ENCODE measurements at places on chromosomes 12 and 14.
A peak's percentile ranks its signal among the peaks of the same experiment; 100 is the strongest.

GRCh38 chr12:40032433-40033241 lies 73.2 kb downstream of the SLC2A13 start:
- DNase-seq, result no peak

- no peak for DNase-seq
Observed at GRCh38 chr12:2689393-2689792, 105.4 kb upstream of the FKBP4 start.

DNA sequence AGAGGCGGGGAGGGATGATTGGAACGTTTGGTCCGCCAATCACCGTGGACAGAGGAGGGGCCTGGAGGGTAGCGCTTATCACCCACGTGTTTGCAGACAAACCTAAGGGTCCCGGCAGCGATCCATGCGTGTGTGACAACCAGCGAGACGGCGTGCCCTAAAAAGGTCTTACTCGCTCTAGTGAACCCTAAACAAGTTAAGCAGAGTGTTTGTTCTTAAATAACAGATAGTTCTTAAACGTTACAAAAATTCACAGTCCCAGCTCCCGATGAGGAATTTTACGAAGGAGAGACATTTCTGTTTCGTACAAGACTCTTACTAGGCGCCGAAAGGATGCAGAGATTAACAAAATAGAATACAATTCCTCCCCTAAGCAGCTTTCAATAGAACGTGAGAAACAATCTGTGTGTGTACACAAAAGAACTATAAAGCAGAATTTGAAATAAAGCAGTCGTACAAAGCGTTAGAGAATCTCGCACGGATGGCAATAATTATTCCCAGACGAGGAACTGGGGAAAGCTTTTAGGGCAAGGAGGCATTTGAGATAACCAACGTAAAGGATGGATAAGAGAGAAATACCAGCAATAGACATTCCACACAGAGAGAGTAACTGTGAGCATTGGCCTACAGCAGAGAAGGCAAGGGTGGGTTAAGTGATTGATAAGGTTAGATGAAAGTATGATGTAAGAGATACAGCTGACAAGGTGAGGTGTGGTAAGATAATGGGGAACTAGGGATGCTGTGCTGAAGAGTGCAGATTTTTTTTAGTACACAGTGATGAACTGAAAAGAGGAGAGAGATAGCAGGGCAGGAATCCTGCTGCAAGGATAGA lies 831 bp upstream of the RPS6KA5 start:
- no peak for DNase-seq

DNA sequence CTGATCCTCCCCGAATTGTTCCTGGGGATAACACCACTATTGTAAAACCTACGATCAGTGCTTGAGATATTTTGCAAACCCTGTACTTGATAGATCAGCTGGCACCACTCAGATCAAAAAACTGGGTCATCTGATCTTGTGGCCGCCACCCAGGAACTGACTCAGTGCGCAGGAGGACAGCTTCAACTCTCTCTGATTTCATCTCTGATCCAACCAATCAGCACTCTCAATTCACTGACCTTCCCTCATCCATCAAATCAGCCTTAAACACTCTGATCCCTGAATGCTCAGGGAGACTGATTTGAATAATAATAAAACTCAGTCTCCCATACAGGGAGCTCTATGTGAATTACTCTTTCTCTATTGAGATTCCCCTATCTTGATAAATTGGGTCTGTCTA lies 4.2 kb upstream of the XPOT start:
- no peak for DNase-seq

GRCh38 chr14:24721775-24722174 lies 87.8 kb upstream of the GZMB start:
- no peak for DNase-seq

DNA sequence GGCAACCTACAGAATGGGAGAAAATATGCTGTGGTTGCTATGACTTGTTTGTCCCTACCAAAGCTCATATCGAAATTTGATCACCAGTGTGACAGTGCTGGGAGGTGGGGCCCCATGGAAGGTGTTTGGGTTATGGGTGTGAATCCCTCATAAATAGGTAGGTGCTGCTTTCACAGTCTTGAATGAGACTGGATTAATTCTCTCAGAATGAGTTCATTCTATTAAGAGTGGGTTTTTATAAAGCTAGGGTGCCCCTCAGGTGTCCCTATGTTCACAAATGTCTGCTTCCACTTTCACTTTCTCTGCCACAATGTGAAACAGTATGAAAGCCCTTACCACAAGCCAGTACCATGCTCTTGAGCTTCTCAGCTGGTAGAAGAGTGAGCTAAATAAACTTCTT lies 133.5 kb downstream of the CPNE8 start:
- peak; percentile 80 for DNase-seq

- no peak for DNase-seq
Observed at GRCh38 chr14:56147986-56148901, 30.0 kb downstream of the PELI2 start.

DNA sequence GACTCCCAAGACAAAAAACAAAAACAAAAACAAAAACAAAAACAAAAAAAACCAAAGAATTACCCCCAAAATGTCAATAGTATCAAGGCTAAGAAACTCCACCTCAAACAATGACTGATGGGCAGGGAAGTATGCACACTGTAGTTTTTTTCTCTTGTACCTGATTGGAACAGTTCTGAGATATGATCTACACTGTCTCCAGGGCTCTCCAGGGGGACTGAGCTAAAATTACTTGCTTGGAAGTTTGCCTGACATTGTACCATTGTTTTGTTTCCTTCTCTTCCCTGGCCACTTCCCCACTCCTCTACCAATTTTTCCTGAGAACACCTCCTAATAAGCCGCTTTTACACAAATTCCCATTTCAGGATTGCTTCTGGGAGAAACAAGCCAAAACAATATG lies 22.3 kb upstream of the CATSPERB start:
- DNase-seq, result no peak

DNA sequence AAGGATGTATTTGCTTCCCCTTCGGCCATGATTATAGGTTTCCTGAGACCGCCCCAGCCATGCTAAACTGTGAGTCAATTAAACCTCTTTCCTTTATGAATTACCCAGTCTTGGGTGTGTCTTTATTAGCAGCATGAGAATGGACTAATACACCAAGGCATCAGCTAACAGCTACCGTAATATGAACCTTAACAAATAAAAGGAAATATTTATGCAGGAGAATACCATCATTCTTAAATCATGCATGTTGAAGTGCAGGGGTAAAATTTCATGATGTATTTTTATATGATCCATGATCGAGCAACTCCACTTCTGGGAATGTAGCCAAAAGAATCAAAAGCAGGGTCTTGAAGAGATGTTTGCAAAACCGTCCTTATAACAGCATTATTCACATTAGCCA lies 379.0 kb downstream of the NPAS3 start:
- no peak for DNase-seq

DNA sequence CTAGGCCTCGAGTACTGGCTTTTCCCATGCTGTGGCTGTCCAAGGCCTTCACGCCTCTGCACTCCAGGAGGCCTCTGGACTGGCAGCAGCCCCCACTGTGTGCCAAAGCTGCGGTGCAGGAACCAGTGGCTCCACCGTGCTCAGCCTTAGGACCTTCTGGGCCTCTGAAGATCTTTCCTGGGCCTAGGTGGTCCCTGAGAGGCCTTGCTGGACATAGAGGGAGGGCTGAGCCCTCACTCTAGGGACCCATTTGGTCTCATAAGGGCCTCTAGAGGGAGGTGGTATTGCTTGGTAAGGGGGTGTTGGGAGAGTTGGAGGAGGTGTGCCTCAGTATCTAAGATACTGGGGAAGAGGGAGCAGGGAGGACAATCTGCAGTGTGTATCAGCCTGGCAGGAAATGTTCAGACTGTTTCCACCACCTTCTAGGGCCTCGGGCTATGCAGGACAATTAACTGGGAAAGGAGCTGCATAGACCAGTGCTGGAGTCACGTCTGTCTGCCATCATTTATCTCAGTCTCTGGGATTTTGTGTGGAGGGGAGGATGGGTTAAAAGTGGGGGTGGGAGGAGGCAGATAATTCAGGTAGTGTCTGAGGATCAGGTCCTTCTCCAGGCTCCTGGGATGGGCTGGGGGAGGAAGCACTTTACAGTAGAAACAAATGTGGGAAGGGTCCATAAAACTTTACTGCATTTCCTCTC lies 2.9 kb downstream of the HOXC5 start:
- no peak for DNase-seq

DNA sequence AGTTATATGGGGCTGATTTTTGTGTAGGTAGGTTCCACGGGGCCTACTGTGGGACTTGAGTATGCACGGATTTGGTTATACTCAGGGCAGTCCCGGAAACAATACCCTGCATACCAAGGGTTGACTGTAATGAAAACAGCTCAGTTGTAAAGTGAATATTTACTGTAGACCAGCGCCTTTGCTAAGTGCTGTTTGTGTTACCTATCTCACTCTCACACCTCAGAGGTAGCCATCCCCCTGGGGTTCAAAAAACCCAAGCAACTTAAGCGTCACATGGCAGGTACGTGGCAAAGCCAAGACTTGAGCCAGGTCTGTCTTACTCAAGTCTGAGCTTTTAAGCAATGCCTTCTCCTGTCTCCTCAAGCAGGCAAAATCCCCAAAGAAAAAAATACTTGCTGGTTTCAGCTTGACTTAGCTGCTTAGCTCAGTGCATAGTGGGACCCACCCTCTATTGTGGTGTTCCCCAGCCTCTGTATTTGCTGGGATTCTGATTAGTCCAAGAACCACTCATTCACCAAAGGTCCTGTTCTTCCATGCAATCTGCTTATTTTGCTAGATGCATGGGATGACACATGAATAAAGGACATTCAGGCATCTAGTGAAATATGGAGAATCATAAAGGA lies 34.2 kb upstream of the STRN3 start:
- DNase-seq, result no peak

DNA sequence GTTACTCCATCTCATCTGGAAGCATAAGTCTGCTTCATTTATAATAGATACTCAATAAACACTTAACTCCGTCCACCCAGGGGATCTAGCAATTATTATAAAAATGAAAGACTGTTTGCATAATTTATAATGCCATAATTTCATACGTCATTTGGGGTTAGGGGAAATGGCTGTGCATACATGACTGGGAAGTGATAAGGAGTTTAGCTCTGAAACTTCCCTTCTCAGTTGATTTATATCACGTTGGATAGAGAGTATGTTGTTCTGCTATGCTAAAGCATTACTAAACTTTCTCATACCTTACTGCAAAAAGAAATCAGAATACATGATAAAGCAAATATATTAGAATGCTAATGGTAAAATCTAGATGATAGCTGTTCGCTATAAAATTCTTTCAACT lies 90.4 kb upstream of the DYNC1H1 start:
- DNase-seq, result no peak

GRCh38 chr12:22893878-22894277 lies 268.9 kb downstream of the ETNK1 start:
- no peak for DNase-seq

DNA sequence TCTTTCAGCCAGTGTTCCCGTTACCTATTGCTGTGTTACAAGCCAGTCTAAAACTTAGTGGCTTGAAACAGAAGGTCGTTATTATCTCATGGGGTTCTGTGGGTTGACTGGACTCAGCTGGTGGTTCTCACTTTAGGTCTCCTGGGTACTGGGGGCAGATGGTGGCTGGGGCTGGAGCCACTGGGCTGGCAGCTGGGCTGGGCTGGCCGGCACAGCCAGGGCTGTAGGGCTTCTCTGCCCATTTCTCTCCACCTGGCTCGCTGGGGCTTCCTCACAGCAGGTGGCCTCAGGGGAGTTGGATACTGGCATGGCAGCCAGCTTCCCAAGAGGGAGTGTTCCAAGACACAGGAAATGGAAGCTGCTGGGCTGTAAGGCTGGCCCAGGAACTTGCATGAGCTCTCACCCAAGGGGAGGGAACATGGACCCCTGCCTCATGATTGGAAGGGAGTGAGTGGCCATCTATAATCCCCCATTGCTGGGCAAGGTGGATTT lies 27.0 kb downstream of the TUNAR start:
- DNase-seq, result no peak

DNA sequence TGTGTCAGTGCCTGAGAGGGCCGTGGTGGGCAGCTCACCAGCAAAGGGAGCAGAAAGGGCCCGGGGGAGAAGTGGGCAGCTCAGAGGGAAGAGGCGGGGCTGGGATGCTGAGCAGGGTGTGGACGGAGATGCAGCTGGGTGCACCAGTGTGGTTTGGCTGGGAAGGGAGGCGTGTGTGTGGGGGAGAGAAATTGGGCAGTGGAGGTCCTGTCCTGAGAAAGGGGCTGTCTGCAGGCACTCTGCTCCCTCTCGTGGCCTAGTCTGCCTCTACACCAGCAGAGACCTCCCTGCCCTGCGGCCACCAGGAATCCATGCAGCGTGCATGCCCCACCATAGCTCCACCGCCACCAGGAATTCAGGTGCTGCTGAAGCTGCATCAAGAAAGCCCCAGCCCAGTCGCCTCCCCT lies 6.4 kb downstream of the TMEM121 start:
- DNase-seq, result no peak

DNA sequence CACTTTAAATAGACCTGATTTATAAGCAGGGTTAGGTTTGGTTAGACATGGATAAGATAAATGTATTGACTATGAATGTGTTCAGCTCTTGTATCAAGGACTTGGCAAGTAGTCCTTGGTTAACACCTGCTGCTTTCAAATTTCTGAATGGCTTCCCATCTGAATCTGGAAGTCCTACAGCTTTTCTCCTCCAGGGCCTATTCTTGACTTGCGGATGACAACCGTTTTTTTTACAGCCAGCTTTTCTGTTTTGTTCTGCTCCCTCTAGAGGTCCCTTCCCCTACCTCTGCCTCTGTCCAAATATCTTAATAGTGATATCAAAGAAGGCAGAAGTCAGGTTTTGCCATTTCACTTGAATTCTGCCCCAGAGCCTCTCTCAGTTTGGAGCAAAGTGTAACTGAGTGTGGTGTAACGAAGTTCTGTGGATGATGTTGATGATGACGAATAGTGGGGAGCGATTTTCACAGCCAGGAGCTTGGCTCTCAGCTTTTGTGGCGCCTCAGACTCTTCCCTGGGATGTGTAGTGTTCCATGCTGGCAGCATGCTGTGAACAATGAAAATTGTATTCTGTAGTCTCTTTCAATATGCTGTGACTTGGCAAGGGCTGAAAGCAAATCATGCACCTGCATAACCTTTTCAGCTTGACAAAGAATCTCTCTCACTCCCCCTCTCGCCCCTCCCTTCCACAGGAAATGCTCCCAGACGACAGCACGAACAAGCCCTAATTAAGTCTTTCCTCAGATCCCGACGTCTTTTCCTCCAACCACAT lies 5.0 kb upstream of the SLC4A8 start:
- DNase-seq, result no peak

GRCh38 chr14:102315121-102315520 lies 4.4 kb upstream of the ZNF839 start:
- no peak for DNase-seq

GRCh38 chr12:101127521-101128219 lies 82.4 kb downstream of the SLC5A8 start:
- no peak for DNase-seq

DNA sequence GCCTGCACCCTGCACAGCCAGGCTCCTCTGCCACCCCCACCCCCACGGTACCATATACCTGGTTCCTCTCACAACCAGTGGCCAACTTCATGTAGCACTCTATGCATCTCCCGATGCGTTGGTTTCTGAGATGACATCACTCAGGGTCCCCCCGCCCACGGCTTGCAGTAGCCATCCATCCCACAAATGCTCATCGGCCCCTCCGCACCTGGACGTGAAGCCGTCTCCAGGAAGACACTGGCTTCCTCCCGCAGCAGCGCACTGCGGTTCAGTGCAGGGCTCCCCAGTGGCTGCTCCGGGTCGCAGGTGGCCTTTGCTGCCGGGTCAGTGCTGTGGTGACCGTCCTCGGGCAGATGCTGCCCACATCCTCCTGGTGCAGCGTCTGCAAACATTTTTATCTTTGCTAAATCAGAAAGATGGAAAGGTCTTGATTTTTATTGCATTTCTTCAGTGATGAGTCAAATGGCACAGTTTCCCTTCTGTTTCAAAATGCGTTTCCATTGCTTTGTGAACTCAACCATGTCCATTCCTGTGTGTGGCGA lies 27.5 kb upstream of the MMP17 start:
- DNase-seq, result no peak

All from MM.1S (cell line).